Stimulated activated CD4-positive, alpha-beta T cell treated with anti-CD3 and anti-CD28 coated beads, Interleukin-1b, Interleukin-23, amount 100 ng/mL, for 48 hours (primary cell): ENCODE measurements at places on chromosomes 3 and 15.
A peak's percentile ranks its signal among the peaks of the same experiment; 100 is the strongest.

DNA sequence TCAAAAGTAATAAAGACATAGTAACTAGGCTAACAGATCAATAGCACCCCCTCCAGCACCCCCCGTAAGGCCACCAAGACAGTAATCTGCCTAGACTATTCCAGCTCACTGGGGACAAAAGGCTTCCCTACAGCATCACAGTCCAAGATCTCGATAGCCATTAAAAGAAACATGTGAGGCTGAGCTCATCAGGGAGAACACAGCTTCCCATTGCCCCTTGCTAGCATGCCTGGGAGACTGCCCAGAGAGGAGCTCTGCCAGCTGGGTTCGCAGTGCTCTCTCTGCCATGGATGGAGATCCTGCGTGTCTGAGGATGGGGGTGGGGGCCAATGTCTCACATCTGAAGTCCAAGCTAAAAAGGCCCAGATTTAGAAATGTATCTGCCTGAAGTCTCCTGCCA is 17.8 kb downstream of the LRIG1 start:
- DNase-seq, result no peak

GRCh38 chr3:60594025-60594424 is 657.2 kb downstream of the FHIT start:
- no peak for DNase-seq

DNA sequence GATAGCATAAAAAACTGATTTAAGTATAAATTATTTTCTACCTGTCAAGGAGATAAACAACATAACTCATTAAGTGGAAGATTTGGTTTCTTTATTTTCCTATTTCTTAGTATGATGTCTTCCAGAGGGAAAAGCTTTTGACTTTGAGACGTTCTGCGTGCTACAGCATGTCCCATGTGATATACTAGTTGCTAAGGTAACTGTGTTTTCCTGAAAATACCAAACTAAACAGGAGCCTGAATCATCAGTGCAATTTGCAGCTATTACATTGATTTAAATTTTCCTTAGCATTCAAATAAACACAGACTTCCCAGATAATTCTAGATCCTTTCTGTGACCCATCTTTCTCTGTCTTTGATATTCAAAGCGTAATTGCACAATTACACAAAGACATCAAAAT is 117.7 kb upstream of the P2RY1 start:
- no peak for DNase-seq

GRCh38 chr15:44307712-44308111 is 19.2 kb downstream of the GOLM2 start:
- no peak for DNase-seq

DNA sequence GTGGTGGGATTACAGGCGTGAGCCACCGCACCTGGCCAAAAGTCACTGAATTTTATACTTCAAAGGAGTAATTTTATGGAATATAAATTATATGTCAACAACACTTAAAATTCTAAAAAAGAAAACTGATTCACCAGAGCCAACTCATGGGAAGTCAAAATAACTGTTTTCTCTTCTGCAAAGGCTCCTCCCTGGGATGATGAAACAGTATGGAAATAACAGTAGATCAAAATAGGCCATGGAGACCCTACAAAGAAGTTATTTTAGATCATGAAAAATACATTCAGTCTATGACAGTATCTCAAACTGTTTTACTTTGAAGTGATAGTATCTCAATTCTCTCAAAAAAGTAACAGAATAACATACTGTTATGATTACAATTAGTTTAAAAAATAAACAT is 102.7 kb downstream of the IGSF11 start:
- DNase-seq, result no peak

DNA sequence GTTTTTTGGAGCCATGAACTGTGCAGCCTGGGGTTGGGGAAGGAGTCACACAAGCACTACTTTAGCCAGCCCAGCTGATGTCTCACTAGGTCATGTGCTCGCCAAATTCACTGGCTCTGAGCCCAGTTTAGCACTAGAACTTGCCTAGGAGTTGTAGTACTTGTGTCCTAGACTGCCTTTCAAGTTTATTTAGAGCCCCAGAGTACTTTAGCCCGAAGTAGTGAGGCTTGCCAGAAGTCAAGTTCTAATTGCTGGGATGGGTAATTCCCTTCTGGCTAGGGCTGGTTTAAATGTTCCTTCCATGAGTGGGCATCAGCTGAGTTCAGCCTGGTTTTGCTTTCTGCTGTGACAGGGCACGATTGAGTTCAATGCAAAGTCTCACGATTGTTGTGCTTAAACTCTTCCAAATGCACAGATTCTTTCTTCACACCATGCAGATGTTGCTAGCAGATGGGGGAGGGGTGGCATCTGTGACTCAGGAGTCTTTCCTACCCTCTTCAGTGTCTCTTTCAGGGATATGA is 228.2 kb upstream of the ZPLD1 start:
- no peak for DNase-seq

- no peak for DNase-seq
These were observed 507.9 kb upstream of the TPRG1 start for GRCh38 chr3:188663839-188664238.

DNA sequence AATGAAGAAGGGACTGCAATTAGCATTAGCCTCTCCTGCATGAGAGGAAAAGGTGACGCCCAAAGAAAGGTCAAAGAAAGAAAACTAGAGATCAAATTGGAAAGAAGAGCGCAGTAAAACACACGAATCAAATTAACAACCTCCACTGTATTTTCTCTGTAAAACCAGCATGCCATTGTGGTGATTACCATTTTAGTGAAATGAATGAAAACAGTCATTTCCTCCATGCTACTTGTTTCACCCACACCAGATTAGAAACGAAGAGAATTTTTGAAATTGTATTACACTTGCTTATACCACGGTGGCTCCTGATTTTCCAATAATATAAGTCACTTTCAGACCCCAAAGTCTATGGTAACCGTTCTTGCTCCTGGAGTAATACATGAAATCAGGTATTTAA is 71.6 kb downstream of the SUMF1 start:
- no peak for DNase-seq

- DNase-seq, result no peak
These were observed 86.2 kb downstream of the KLF13 start for GRCh38 chr15:31412824-31413223.

- no peak for DNase-seq
These were observed 3.5 kb downstream of the TKT start for GRCh38 chr3:53252096-53252946.

DNA sequence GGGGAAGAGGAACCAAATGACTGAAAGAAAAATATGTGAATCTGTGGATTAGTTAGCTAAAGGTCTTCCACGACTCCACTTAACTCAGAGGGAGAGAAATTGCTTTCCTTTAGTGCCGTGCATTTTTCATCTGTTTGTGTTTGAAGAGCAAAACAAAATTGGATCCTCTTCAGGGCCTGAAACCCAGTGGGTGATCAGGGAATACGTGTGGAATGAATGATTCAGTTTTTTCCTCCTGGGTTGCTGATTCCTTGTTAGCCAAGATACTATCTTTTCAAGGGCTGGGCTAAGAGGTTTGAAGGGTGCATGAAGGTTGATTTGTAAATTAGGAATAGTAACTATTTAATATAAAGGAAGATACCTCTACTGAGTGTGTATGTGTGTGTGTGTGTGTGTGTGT is 61.0 kb downstream of the TPRG1 start:
- no peak for DNase-seq

- no peak for DNase-seq
These were observed 436.4 kb upstream of the RBMS3 start for GRCh38 chr3:28844298-28845005.

DNA sequence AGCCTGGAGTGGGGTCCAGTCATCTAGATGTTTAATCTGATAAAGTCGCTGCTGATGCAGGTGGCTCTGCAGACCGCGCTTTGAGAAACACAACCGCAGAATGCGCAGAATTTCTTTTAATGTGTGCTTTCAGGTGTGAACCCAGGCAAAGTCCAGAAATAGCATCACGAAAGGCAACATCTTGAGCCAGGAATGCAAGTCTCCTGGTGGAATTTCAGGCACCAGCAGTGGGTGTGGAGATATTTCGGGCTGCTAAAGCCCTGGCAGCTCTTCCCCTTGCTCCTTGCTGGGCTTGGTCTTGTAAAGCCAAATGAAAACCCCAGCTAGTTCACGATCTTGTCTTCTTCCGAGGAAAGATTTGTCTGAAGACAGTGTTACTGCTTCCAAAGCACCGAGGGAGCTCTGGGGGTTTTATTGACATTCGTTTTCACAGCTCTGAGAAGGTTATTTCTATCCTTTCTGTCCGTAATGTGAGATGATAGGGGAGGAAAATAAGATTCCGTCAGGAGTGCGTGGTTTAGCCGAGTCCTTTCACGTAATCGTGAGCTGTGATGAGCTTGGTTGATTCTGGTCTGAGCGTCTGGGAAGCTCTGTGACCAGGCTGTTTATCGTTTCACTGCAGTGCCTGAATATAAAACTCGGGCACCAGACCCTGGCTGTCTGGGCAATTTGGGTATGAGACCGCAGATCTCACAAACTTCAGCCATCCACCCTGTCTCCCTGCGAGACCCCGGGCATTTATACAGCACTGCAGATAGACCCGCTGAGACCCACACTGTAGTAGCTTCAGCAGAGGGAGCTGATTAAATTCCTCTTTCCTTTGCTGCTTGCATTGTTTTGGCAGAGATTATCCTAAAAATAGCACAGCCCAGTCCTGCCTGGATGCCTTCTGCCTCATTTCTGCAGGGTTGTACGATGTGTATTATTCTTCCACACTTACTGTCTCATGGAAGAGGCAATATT is 67.0 kb upstream of the SLC25A26 start:
- no peak for DNase-seq

GRCh38 chr15:78909791-78910228 is 35.0 kb downstream of the CTSH start:
- peak; percentile 25 for DNase-seq

- DNase-seq, result peak; percentile 55
These were observed 159.7 kb downstream of the POLR2M start for GRCh38 chr15:57866149-57866736.

GRCh38 chr3:53202331-53203015 is 41.5 kb downstream of the PRKCD start:
- no peak for DNase-seq

- DNase-seq, result no peak
These were observed 7.4 kb downstream of the TTLL3 start for GRCh38 chr3:9817436-9817835.

DNA sequence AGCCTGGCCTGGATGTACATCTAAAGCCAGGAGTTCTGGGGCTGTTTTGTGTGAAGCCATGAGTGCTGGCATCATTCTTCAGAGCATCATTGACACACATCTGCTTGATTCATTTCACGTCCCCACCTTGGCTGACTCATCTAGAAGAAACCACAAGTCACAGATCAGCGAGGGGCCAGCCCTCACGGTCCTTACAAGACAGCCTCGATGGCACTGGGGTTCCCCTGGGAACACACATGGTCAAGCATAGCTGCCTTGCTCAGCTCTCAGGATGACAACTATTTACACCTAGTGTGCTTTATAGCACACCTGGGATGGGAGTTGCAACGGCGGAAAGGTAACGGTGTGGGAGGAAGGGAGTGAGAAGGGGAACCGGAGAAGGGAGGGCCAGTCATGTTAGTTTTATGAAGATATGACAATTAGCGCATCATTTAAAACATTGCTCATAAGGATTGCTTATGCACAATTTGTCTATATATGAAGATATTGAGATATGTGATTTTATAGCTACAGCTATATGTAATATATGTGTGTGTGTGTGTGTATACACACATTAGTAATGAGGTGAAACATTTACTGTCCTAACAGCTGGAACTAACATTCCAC is 227.1 kb downstream of the RPLP1 start:
- DNase-seq, result peak; percentile 81
